A549 treated with RU486 at 1 μM for 4 hours (cell line): ENCODE measurements at places on chromosomes 1 and 21. TPM values are rescaled to one million over a fixed set of nuclear protein-coding genes. Genes with fewer than 3 reads are reported as not detected.

The FALEC gene
- total RNA-seq: 0.29 to 0.46 TPM in 2 of 5 replicates, not detected in the others

The SNAPIN gene
- 53.9 to 63.9 TPM (median 56.8 TPM) in 5 replicates for total RNA-seq

The MAP3K21 gene
- 6.0 to 12.9 TPM (median 12.1 TPM) in 5 replicates for total RNA-seq

The LCE3E gene
- 0.30 TPM in 1 of 5 replicates, not detected in the others for total RNA-seq

The KLHL21 gene
- total RNA-seq: 20.6 to 32.5 TPM (median 26.0 TPM) in 5 replicates

The DCDC2B gene
- not detected in 5 replicates for total RNA-seq

The IRF6 gene
- total RNA-seq: 0.08 to 0.18 TPM (median 0.10 TPM) in 5 replicates

The ANKRD34A gene
- total RNA-seq: 0.07 to 0.28 TPM (median 0.23 TPM) in 5 replicates

The NRAS gene
- 15.2 to 36.0 TPM (median 28.4 TPM) in 5 replicates for total RNA-seq

The VTCN1 gene
- 0.06 to 0.11 TPM (median 0.07 TPM) in 3 of 5 replicates, not detected in the others for total RNA-seq

The PDZK1 gene
- 0.62 to 1.2 TPM (median 0.95 TPM) in 5 replicates for total RNA-seq

The AADACL3 gene
- not detected in 5 replicates for total RNA-seq

The VWA5B1 gene
- total RNA-seq: not detected in 5 replicates

The PALMD gene
- 0.40 to 0.79 TPM (median 0.55 TPM) in 5 replicates for total RNA-seq

The PRAMEF11 gene
- total RNA-seq: not detected in 5 replicates

The SFN gene
- total RNA-seq: 480 to 623 TPM (median 596 TPM) in 5 replicates

The TMEM79 gene
- total RNA-seq: 5.3 to 8.9 TPM (median 7.7 TPM) in 5 replicates

The CNIH3 gene
- 0.57 to 0.98 TPM (median 0.74 TPM) in 5 replicates for total RNA-seq

The TNFRSF8 gene
- total RNA-seq: 0.09 to 0.14 TPM (median 0.12 TPM) in 4 of 5 replicates, not detected in the other

The PADI1 gene
- 1.4 to 2.7 TPM (median 1.7 TPM) in 5 replicates for total RNA-seq

The SLAMF7 gene
- 1.6 to 2.6 TPM (median 1.8 TPM) in 5 replicates for total RNA-seq

The CFAP141 gene
- total RNA-seq: 0.61 TPM in 1 of 5 replicates, not detected in the others

The GRHL3 gene
- total RNA-seq: 0.53 to 0.77 TPM (median 0.67 TPM) in 5 replicates

The ABCD3 gene
- total RNA-seq: 13.0 to 26.5 TPM (median 24.1 TPM) in 5 replicates

The FMO4 gene
- 0.29 to 0.80 TPM (median 0.49 TPM) in 5 replicates for total RNA-seq

The GSTM4 gene
- total RNA-seq: 8.5 to 10.0 TPM (median 9.6 TPM) in 5 replicates

The C1orf94 gene
- total RNA-seq: not detected in 5 replicates

The KCND3 gene
- 0.02 TPM in 1 of 5 replicates, not detected in the others for total RNA-seq

The RXFP4 gene
- not detected in 5 replicates for total RNA-seq

The RNF186 gene
- total RNA-seq: not detected in 5 replicates

The SYNC gene
- total RNA-seq: 8.7 to 13.8 TPM (median 10.9 TPM) in 5 replicates
